ENCODE measurements at places on chromosomes 11 and 22.

DNA sequence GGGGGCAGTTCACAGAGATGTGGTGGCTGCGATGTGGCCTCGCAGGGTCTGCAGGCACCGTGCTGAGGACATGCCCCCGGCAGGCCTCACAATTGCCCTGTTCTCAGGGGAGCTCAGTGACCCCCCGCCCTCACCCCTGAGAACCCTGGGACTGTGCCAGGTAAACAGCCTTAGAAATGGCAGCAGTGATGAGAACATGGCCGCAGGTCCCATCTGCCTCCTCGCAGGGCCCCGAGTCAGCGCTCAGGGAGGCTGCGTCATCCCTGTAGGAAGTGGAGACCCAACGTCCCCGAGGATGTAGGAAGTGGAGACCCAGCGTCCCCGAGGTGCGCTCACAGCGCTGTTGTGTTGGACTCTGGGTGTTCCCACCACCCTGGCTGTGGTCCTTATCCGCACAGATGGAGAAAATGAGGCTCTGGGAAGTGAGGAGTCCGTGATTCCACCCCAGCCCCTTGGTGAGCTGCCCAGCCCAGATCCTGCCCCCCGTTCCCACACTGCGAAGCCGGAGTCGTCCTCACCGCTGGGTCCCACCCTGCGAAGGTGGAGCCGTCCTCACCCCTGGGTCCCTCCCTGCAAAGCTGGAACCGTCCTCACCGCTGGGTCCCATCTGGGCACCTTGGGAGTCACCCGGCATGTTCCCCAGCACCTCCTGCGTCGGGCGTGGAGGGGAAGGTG, 1086.8 kb downstream of the BRD1 start:
- no peak for DNase-seq

DNA sequence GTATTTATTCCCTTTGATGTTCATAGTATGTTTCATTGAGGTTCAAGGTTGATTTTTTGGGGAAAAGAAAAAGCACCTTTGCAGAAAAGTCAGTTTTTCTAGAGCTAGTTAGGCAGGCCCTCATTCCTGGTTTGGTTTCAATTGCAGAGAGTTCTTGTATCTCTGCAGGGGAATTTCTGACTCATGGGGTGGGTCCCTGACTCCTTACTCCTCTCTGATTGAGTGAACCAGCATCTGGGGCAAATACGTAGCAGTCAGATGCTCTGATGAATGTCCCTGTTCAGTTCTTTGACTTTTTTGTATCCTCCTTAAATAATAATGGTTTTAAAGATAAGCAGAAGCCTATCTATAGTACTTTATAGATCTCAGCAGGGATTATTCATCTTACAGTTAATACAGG, 7.7 kb upstream of the NCR3LG1 start:
- DNase-seq: no peak

DNA sequence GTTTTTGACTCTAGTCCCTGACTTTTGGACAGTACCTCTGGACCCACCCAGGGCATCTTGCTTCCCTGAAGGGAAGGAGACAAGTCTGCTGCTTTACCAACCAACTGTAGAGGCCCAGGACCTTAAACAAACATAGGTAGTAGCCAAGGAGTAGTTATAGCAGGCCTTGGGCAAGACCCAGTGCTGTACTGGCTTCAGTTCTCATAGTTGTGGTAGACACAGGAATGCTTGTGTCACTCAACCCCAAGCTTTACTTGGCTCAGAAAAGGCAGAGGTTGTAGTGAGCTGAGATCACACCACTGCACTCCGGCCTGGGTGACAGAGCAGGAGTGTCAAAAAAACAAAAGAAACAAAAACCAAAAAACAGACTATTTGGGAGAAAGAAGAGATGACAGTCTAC, 21.3 kb upstream of the OR52M1 start:
- no peak for DNase-seq

GRCh38 chr11:10302744-10303557, 1.9 kb upstream of the ADM start:
- no peak for DNase-seq

DNA sequence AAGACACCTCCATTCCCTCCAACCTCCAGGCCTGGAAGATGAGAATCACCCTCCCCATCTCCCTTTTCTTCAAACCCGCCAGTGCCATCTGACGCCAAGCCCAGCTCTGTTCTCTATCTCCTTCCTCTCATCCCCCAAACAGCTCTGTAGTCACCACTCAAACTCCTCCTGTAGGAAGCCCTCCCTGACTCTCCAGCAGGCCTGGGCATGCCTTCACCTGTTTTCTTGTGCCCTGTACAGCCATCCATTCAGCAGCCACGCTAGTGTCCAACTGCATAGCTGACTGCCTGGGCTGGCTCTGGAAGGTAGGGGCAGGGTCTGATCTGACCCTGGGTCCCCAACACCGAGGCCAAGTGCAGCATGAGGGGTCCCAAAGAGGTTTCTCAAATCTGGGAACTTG, 25.0 kb downstream of the GDPD5 start:
- no peak for DNase-seq

DNA sequence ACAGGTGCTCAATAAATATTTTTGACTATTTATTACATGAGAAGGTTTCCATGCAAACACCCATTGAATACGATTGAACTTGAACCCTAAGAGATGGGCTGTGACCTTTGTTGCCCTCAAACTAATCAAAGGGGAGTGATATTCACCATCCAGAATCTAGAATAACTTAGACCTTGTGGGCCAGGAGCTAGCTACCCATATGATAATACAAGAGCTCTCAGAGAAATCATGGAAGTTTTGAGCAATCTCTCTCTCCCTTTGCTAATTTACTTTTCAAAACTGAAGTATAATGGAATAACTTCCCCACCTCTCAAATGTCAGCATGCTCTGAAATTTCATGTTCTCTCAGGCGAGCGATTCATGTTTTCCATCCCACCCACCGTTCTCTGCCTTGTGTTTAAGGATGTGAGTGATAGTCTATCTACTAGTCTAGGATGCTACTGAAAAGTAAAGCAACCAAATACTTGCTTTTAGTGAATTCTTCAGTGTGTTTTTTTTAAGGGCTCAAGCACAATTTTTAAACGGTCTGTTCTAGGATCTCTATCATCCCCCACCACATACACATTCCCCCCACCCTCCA, 33.3 kb downstream of the BARX2 start:
- DNase-seq: no peak

- DNase-seq: no peak
These were observed 24.4 kb downstream of the AASDHPPT start for GRCh38 chr11:106101819-106102218.

DNA sequence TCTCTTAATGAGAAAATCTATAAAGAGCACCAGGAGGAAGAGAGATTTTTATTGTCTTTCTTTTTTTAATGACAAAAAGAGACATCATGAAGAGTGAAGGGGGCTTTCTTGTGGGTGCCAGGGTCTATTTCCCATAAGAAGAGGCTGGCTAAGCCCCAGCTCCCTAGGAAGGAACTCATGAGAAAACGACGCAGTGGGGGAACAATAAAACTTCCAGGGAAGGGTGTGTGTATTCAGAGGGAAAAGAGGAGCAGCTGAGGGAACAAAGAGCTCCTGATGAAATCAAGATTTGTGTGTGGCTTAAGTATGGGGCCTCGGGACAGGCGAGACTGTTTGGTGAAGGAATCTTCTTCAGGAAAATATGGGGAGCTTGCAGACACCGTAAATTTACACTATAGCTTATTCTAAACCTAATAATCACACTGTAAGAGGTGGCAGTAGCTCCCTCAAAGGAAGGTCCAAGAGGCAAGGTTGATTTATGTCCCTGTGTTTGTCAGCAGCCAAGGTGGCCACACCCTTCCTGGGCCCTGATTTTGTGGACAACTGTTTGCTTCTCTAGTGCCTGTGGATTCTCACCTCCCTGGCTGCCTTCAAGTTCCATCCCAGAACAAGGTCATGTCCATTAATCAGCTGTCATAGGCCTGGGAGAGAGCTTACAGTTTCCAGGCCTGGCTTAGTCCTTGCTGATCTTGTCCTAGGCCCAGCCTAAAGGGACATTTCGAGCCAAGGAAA, 615.7 kb downstream of the INSC start:
- DNase-seq: no peak

DNA sequence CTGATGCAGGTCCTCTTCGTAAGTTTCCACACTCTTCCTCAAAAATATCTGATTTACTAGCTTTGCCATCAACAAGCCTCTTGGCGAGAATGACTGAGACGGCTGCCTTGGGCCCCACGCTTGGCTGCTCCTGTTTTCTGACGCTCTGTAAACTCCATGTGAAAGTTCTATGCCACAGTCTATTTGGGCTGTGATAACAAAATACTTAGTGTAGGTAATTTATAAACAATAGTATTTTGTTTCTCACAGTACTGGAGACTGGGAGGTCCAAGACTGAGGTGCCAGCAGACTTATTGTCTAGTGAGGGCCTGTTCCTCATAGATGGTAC, 123.2 kb upstream of the SORL1-AS1 start:
- no peak for DNase-seq

GRCh38 chr11:46382646-46383403, 1.4 kb downstream of the MDK start:
- no peak for DNase-seq

GRCh38 chr11:44466531-44467205, 98.8 kb upstream of the CD82 start:
- DNase-seq: no peak

DNA sequence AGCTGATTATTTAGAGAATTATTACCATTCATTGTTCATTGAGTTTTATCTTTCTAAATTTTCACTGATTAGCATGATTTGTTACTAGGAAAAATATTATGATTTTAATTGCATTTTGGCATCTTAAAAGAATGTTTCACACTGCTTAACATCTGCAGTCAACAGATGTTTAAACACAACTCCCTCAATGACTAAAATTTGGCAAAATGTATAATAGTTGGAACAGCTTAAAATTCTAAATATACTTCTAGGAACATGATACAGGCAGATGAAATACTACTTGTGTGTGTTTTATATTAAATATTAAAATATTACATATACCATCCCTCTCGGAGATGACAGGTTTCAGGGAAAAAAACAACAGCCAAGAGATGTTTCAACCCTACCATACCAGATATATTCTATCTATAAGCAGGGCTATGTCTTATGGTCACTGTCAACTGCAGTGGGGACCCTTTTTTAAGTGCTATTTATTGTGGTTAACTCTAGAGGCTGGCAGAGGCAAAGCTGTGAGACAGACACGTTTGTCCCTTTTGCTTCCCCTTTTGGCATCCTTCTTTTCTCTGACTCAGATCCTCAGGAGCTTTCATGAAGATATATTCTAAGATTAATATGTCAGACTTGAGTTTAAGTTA, 81.9 kb downstream of the BDNF start:
- DNase-seq: no peak

DNA sequence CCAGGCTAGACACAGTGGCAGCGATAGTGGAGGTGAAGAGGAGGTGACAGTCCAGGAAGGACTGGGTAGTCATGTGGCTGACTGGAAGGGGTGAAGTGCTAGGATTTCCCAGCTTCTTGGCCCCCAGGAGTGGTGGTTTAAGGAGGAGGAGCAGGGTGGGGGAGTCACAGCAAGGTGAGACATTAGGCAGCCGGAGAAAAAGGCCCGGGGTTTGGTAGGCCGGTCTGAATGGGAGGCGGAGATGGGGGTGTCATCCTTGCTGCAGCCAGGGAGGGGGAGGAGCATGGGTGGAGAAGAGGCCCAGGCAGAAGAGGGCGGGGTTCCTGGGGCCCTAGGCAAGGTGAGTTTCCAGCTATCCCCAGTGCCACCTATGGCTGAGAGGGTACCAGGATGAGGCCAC, 6.1 kb downstream of the SIPA1 start:
- no peak for DNase-seq
